WERI-Rb-1 (cell line): ENCODE measurements at places on chromosomes 13 and 19.

- no peak for DNase-seq
Measured at GRCh38 chr19:55066107-55066709, 3.3 kb upstream of the RDH13 start.

DNA sequence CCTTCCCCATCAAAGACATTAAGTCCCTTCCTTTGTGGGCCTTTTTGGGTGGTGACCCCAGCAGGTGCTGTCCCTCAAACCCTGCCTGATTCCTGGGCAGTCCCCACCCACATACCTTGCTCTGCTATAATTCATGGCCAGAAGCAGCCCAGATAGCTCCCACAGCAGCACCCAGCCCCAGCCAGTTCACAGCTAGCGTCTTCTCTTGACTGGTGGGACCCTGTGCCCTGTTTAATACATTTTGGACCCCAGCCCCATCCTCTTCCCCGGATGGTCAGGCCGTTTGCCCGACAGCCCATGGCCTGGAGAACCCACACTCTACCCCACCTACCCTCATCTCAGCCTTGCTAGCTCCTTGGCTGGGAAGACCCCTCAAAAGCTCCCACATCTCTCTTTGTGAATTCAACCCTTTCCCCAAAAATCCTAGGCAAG lies 2.1 kb downstream of the CCDC106 start:
- DNase-seq, result no peak

DNA sequence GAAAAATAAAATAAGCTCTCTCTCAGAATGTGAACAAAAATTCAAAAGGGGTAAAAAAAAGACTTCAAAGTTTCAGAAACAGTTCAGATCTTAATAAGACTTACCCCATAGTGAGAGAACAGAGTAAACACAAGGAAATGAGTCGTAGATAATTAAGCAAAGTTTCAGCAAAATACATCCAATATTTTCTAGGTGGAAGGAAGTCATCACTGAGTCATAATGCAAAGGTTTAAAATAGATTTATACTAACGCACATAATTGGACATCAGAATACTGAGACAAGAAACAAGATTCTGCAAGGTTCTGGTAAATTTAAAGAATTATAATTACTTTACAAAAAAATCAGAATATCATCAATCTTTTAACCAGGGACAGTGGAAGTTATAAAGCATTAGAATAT lies 1370.7 kb upstream of the ATXN8OS start:
- DNase-seq, result no peak

GRCh38 chr19:50276370-50277063 lies 52.7 kb downstream of the KCNC3 start:
- DNase-seq, result no peak

DNA sequence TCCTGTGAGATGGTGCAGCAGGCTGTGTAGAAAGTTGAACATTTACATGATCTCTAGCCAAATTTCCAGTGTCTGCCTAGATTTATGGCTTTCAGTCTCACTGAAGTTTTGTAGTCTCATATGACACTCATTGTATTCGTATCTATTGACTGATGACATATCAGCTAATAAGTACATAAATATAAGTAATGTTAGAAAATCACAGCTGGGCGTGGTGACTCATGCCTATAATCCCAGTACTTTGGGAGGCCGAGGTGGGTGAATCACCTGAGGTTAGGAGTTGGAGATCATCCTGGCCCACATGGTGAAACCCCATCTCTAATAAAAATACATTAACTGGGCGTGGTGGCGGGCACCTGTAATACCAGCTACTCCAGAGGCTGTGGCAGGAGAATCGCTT lies 54.7 kb upstream of the HTR2A start:
- DNase-seq, result no peak

- no peak for DNase-seq
Measured at GRCh38 chr13:43805681-43806128, 18.9 kb upstream of the ENOX1 start.

- DNase-seq, result peak; percentile 76
Measured at GRCh38 chr13:85799097-85799582, at the start of gene SLITRK6. TSS of gene SLITRK6 (minus strand) at chr13:85799419. CDS start at chr13:85796508, 2,911 bp downstream.

DNA sequence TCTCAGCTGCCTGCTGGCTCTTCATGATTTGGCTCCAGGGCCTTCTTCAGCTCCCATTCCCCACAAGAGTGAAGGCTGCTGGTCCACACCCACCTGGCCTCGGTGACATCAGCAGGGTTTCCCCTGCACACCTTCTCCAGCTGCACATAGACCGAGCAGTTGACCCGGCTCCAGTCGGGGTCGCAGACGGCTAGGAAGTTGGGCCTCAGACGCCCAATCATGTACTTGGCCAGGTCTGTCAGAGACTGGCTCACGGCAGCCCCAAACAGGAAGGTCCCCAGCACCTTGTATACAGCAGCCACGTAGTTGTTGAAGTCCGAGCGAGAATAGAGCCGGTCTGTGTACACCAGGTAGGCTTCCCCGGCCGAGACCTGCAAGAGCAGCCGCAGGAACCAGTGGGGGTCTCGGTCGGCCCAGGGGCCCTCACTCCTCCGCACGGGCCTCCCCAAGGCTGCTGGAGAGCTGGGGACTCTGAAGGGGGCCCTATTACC lies 3.8 kb downstream of the PLPP2 start:
- no peak for DNase-seq

GRCh38 chr19:23283925-23284324 lies 33.7 kb upstream of the ZNF724 start:
- peak; percentile 77 for DNase-seq
